Hypothalamus (tissue), 51 donors: ENCODE measurements at places on chromosomes 11 and 22.

DNA sequence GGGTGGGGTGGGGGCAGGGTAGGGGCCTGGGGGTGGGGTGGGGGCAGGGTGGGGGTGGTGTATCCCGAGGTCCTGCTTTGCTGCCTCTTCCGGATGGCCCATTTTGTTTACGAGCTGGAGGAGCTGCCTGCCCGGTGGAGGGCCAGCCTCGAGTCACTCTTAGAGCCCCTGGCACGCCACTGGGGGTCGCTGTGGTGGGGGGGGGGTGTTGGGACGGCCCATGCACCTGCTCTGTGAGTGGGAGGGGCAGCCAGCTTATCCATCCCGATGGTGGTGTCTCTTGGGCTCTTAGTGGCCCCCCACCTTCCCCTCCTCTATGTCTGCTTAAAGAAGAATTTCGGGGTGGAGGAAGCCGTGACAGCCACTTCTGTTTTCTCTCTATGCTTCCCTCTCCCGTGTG is 24.6 kb downstream of the MRGPRD start:
- DNase-seq: no peak

GRCh38 chr11:102172127-102172848 is 62.0 kb downstream of the YAP1 start:
- no peak for DNase-seq

GRCh38 chr11:47340010-47340409 is 12.5 kb downstream of the MYBPC3 start:
- DNase-seq: no peak

DNA sequence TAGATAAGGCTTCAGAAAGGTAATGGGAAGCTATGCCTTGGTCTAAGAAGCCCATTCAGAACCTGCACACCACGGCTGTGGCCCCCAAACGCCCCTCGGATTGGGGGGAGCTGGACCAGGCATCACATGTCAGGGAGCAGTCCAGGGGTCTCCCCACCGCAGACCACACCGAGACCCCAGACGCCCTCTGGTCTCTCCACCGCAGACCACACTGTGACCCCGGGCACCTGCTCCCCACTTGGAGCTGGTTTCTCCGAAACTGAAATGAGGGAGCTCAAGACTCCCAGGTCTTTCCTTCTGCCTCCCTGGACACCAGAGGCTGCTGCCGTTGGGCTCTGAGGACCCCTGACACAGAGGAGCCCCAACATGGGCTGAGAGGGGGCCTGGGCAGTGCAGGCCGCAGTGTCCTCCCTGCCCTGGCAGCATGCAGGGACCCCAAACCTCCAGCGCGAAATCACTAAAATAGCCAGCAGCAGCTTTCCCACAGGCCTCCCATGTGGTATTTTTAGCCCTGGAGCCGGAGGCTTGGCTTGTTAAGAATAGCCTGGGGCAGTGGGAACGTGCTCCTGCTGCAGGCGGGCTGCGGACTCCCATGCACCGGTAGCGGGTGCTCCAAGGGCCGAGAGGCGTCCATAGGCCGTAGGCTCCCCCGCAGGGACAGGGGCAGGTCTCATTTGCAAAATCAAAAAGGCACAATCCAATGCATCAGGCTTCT is 7.7 kb downstream of the LINC01488 start:
- DNase-seq: no peak
